Naive thymus-derived CD4-positive, alpha-beta T cell (primary cell): ENCODE measurements at places on chromosomes 3 and 15.

GRCh38 chr3:139974809-139975425 lies 39.9 kb downstream of the CLSTN2 start:
- no peak for DNase-seq

- peak; percentile 70 for DNase-seq
Observed at GRCh38 chr15:74788683-74789151, 6.8 kb downstream of the CSK start.

DNA sequence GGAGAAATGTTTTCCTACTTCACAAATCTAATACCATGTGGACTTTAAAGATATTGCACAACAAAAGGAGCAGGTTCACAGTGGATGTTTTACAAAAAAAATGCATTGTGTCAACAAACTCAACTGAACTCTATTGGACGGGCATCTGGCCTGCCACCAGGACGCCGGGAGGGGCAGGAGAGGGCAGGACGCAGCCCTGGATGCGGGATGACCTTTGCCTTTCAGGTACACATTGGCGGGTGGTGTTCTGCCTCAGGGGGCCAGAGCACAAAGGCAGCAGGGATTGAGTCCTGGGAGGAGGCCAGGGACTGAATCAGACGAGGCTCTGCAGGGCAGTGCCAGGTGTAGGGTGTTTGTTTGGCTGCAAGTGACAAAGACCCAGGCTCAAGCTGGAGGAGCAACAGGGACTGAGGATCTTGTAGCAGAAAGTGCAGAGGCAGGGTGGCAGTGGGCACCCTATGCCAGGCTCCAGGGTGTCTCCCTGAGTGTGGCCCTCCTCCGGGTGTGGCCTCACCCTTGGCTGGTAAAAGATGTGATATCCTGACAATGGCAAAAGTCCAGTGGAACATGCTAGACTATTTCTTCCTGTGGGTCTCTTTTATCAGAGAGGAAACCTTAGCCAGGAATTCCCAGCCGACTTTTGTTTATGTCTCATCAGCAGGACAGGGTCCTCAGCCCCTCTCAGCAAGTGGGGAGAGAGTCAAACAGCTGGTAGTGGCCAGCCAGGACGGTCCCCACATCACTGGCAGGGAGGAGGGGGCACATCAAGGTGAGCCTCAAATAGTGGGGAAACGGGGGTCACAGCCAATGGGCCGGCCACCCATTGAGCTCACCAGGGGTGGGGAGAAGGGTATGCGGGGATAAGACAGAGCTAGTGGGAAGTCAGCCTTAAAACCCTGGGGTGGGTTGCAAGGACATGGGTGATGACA lies 29.7 kb upstream of the KLF13 start:
- DNase-seq = no peak

DNA sequence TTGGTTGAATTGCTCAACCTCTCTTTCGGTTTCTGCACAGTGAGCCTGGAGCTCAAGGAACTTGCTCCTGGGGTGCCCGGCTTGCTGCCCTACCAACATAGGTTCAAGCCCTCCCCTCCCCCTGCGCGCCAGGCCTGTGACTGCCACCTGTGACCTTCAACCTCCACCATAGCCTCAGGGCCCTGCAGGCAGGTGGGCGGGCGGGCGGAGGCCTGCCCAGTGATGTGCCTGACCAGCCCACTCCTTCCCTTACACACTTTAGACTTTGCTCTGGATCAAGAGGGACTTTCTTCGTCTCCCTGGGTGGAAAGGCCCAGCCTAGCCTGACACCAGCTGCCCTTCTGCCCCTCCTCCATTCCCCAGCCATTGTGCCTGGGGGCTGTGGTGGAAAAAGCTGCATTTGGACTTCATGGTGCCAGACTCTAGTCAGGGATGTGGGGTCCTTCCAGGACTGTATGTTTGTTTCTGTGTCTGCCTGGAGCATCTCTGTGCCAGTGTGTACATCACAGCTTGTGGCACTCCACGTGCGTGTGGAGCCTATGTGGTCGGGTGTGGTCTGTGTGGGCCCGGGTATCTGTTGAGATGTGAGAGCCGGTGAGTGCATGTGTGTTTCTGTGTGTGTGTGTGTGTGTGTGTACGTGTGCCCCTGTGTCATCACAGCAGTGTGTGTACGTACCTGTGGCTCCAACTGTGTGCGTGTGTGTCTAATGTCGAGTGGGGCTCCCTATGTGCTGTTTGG lies 9.5 kb downstream of the PRKCD start:
- DNase-seq = no peak

- DNase-seq = no peak
Observed at GRCh38 chr15:82113106-82113715, 67.4 kb upstream of the MEX3B start.

GRCh38 chr3:14623569-14624051 lies 28.0 kb upstream of the CCDC174 start:
- DNase-seq = no peak

GRCh38 chr3:81005992-81006391 lies 755.5 kb downstream of the GBE1 start:
- DNase-seq = no peak

DNA sequence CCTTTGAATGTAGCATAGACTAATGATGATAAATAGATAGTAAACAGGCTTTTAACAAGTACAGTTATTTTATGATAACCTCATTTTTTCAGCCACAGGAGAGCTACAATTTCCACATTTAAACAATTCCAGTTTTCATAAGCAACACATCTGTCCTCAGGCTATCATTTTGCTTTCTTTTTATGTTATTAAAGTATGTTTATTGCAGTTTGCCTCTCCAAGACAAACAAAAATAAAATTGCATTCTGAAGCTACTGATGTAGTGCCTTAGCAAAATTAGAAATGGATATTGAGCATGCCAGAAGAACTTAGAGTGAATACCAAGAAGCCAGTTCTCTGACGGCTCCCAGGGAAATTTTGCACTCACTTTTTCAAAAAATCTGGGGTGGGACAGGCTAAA lies 140.6 kb upstream of the ABHD17C start:
- no peak for DNase-seq

- no peak for DNase-seq
Observed at GRCh38 chr3:167305340-167305890, 74.7 kb downstream of the ZBBX start.

DNA sequence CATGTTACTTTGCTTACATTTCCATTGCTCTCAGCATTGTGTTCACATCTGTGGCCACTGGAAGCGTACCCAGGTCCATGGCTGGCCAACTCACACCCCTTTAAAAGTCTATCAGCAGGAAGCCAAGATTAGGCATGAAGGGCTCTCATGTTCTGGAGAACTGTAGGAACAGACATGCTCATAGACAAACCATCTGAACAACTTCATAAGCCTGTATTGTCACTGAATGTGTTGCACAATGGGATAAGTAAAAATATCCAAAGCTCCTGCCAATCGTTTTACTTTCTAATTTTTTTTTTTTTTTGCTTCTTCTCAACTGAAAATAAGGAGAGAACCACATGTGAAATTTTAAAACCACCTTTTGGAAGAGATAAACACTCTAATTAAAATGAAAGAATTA lies 6.4 kb downstream of the RPLP1 start:
- no peak for DNase-seq

GRCh38 chr3:31978553-31978952 lies 2.5 kb downstream of the OSBPL10 start:
- DNase-seq = no peak

DNA sequence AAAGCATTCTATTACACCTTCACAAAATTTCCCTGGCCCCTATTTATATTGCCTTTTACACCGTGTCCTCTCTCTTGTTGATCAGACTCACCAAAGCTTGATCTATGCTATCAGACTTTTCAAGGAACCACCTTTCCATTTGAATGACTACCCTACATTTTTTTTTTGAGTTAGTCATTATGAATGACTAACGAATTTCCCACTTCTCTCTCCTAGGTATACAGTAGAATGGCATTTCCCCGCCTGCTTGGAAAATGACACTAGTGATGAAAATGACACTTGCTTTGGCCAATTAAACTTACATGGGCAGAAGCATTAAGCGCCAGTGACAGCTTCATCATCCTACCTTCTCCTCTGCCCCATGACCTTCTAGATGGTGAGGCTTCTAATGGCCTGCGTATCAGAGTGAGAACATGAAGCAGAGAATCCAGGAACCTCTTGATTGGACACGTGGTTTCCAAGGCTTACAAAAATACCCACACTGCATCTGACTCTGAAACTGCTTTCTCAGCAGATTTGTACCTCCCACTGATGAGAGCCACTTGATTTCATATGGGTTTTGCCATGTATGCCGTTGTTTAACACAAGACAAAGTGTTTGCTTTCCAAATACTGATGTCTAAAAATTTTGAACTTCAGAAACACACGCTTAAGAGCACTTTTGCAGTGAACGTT lies 370.5 kb downstream of the CTNNB1 start:
- DNase-seq = no peak

GRCh38 chr3:195731356-195731905 lies 10.7 kb downstream of the MUC20 start:
- DNase-seq = no peak

DNA sequence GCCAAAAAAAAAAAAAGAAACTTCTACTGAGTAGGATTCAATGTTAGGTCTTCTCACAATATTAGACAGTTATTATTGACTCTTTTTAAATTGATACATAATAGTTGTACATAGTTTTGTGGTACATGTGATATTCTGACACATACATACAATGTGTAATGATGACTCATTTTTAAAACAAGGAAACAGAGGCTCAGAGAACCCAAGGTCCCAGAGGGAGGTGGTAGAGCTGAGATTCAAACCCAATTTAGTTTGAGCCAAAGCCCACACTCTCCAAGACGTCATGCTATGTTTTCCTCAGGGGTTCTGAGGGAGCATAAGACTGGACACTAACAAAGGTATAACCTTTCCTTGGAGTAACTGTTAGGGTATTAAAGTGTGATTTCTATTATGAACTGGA lies 40.6 kb downstream of the MYO5C start:
- no peak for DNase-seq

- no peak for DNase-seq
Observed at GRCh38 chr3:101043687-101044078, 50.5 kb upstream of the ABI3BP start.

- no peak for DNase-seq
Observed at GRCh38 chr15:28942571-28942970, 56.8 kb downstream of the APBA2 start.

GRCh38 chr15:76426941-76427340 lies 90.4 kb downstream of the ISL2 start:
- no peak for DNase-seq

DNA sequence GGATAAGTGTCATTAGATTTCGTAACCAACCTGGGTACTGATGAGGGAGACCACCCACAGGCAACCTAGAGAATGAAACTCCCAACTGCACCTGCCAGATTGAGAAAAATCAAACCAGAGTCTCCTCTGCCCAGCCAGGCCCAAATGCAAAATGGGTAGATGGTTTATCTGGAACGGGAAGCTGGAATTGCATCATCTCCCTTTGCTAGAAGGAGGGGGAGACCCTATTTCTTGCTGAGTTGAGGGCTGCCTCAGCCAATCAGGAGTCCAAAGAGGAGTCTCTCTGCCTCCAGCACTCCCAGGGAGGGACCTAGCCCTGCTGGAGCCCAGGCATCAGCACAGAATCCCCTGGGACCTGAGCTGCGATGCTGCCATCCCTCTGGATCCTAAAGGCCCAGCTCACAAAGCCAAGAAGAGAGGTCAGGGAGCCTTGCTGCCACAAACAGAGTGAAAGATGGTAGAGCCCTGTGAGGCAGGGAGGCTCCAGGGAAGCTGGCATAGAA lies 8.1 kb downstream of the RMDN3 start:
- DNase-seq = no peak

DNA sequence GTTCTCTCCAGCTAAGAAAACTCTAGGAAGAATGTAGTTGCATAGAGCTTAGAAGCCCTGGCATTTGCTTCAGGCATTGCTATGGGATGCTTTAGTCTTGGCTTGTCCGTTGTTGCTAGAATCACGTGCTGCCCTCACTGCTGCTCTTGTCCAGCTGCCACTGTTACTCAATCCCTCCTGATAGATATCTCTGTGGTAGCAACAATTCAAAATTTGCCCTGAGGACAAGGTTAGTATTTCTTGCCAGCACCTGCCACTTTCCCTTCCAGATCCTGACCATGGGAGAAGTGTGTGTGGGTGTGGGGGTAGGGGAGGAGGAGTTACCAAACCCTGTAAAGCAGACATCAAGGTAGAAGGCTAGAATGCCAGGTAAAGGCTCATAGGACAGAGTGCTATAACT lies 113.8 kb downstream of the PPM1L start:
- no peak for DNase-seq

- no peak for DNase-seq
Observed at GRCh38 chr3:136901391-136901790, 39.4 kb downstream of the NCK1 start.

- DNase-seq = no peak
Observed at GRCh38 chr3:60403866-60404265, 847.4 kb downstream of the FHIT start.
